ENCODE measurements at places on chromosomes 2 and 18.

DNA sequence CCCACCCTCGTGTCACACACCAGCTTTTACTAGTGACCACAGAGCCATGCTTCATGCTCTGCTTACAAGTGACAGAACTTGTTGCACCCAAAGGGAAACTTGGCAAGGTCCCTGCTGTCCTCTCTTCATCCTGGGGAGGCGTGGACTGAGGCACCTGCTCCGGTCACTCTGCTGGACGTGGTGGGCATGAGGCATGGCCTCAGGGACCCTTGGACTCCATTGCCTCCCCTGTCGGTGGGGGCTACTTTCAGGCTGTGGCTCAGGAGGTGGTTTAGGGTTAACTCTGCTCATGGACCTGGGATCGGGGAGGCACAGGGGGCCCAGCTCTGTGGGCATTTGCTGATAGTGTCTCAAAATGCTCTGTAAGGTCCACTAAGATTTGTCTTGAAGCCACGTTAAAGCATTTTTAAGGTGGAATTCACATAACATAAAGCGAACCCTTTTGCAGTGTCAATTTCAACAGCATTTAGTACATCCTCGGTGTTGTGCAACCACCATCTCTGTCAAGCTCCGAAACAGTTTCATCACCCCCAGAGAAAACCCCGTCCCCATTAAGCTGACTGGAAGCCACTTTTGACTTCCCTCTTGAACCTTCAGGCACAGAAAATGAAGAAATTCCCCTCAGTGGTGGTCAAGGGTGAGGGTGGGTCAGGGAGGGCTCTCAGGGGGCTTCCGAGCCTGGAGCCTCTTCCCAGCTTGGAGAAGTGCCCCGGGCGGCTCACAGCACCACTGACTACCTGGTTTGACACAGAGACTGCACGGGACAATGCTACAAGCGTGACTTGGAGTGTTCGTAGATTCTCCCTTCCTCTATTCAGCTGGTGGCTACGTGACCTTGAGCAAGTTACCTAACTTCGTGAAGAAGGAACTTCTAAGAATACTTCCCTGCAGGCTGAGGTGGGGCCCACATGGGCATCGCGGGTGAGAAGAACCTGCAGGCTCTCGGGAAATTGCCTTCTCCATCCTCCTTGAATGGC is 100.0 kb upstream of the HDAC4 start:
- DNase-seq, result no peak

DNA sequence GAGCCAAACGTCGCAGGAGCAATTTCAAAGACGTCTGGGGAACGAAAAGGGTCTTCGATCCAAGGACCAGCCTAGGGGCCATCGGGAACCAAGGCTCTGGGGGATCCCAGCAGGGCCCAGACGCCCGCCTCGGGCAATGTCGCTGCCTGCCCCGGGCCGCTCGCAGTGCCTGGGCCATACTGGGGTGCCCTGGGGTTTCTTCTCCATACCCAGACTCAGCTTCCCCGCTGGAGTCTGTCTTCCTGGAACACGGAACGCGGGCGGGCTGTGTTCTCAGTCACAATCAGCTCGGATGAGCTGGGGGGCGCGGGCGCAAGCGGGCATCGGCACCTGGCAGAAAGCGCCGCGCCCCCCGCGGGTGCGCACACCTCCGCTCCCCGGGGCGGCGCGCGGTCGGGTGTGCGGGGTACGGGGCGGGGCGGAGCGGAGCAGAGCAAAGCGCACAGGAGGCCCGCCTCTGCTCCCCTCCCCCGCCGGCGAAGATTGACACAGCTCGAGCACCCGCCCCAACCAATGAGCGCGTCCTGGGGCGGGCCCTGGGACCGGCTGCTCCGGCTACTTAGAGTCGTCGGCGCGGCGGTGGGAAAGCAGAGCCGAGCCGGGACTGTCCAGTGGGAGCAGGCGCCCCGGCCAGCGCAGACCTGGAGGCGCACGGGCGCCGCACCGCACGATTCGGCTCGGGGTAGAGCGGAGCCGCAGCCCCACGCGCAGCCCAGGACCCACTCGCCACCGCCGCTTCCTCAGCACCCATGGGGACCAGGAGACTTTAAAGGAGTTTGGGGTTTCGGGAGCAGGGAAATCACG is at the start of gene LRATD1:
Gene LRATD1, plus strand, starts transcription at position 585 of the 804 bp plus-strand sequence. CDS start 1,263 bp downstream, outside the sequence.
- no peak for DNase-seq

DNA sequence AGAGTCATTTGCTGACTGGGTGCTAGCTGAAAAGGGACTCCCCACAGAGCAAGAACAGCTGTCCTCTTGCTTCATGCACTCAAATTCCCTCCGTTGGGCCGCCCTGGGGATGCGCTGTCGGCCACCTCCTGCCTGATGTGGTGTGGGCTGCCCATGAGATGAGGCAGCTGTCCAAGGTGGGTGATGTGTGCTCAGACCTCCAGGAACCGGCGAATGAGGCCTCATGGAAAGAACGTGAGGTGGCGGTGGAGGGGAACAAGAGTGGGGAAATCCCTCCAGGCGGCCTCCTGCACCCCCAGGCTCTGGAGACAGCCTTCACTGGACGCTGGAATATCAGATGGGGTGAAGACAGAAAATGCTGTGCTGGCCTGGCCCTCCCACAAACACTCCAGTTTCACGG is 79.8 kb downstream of the LONRF2 start:
- DNase-seq, result no peak

GRCh38 chr2:174535083-174535482 is 48.3 kb upstream of the GPR155 start:
- no peak for DNase-seq

DNA sequence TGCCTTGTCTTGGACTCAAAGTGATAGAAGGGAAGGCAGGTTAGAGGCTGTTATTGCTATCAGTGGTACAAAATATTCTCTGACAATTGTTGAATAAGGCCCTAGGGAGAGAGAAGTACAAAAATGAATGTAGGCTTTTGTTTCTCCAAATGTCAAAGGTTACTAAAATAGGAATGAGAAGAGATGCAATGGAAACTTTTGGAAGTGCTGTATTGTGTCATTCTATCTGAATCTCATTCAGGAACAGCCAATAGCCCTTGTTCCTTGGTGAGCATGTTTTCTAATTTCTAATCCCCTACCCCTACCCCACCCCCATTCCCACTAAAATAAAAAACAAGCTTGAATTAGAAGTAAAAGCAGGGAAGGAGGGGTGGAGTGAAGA is 166.4 kb downstream of the GPD2 start:
- DNase-seq, result no peak

GRCh38 chr2:10382354-10383061 is 65.6 kb downstream of the ODC1 start:
- no peak for DNase-seq

DNA sequence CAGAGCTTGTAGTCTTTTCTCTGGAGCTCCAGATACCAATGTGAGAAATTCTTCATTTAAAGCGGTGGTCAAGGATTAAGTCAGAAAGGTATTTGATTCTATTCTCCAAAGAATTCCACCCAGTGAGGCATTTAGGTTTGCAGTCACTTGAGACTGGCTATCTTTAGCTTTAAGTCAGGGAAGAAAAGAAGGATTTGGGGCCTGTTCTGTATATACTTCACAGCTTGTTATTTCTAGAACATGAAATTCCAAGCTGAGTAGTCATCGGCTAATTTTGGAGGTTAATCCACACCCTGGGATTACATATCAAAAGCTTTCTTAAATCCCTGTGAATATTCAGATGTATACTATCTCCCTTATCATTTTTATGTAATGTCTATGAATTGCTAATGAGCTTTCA is 39.4 kb downstream of the MYOM1 start:
- DNase-seq, result no peak

GRCh38 chr2:98796775-98797544 is 66.0 kb upstream of the MGAT4A start:
- no peak for DNase-seq

GRCh38 chr18:76462326-76462694 is 32.7 kb downstream of the ZNF516 start:
- DNase-seq, result no peak

DNA sequence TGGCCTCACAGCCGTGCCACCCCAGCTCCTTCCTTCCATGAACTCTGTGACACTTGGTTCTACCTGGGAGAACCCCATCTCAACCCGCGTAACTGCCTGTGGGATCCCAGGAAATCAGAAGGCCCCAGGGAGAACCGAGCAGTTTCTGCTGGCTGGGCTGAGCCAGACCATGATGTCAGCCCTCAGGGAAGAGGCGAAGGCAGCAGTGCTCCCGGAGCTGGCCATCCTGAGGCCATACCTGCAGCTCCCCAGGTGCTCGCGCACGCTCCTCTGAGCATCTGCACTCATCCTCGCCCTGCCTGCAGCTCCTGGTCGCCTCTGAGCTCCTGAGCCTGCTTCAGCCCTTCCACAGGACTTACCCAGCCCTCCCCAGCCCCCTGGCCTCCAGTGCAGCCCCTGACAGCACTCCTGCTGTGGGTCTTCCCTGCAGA is 186.1 kb downstream of the SEPTIN10 start:
- no peak for DNase-seq

DNA sequence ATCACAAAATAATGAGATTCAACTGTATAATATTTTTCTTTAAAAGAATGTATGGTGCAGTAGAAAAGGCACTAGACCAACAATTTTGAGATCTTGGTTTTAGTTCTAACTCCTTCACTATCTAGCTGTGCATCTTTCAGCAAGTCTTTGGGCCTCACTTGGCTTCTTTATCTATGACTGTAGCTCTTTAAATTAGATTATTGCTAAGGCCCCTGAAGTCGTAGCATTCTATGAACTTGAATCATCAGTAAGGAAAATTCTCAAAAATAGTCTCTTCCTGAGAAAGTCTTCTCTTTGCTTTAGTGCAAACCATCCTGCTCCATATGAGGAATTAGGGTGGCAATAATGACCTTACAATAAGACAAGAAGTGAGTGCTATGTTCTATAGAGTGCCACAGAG is 140.4 kb downstream of the FTCDNL1 start:
- no peak for DNase-seq

- no peak for DNase-seq
Observed at GRCh38 chr2:163601377-163601776, 134.4 kb downstream of the FIGN start.

DNA sequence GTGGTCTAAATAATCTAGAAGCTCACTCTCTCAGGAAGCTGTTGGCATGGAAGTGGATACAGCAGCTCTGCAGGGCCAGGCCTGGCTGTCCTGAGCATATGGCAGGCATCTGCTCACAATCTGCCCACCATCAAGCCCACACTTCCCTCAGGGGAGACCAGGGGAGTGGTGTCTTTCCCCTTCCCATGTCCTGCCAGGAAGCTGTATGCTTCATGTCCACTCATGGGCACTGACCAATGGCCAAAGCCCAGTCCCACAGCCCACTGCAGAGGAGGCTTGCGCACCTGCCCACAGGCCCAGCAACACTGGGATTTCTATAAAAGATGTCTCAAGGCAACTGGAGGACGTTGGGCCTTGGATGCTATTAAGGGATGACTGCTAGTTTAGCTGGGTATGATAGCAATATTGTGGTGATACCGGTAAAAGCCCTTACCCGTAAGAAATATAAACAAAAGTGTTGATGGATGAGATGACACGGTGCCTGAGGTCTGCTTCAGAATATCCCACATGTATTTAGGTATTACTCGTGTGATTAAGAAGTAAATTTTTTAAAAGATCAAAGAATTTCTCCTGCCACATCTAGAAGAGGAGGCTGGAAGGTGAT is 106.7 kb upstream of the CTDP1 start:
- DNase-seq, result no peak

GRCh38 chr2:82239176-82239575 is 1934.6 kb upstream of the LRRTM1 start:
- no peak for DNase-seq

DNA sequence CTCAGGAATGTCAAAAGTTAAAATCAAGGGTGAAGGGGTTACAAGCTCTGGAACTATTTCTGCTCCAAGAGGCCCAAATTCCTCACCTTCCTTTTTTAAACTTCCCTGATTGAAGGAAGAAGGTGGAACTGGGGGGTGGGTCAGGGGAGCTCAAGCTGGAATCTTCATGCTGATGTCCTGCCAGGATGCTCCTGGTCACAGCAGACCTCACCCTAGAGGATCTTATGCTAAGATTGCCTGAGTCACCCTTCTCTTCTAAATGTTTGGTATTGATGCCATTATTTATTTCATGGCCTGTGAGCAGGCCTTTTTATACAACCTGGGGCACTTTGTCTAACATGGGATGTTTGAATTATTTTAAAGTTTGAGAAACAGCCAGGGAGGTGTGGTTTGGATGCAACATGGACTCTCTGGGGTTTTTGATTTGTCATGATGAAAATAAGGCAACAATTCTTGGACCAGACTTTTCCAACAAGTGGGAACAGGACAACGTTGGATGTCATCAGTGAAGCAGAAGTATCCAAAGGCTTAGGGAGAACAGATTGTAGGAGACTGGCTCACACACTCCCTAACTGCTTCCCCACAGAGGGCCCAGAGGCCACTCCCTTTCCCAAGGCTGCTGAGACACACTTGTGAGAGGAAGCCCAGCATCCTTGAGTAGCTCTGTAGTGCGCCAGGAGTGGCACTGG is 420.2 kb upstream of the MEX3C start:
- DNase-seq, result no peak

- DNase-seq, result peak; percentile 92
Observed at GRCh38 chr2:105746177-105747080, 1.7 kb downstream of the NCK2 start.

- DNase-seq, result no peak
Observed at GRCh38 chr2:28052691-28053090, 162.2 kb downstream of the BABAM2 start.

- no peak for DNase-seq
Observed at GRCh38 chr2:1238598-1239138, 174.6 kb upstream of the TPO start.

DNA sequence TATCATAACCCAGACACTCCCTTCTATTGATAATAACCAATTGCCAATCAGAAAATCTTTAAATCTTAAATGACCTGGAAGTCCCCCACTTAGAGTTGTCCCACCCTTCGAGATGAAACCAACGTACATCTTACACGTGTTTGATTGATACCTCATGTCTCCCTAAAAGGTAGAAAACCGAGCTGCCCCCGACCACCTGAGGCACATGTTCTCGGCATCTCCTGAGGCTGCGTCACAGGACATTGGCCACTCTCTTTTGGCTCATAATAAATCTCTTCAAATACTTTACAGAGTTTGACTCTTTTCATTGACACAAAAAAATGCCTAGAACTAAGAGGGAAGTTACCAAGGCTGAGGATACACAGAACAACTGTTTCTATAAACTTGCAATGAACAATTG is 190.0 kb downstream of the RTP5 start:
- no peak for DNase-seq

DNA sequence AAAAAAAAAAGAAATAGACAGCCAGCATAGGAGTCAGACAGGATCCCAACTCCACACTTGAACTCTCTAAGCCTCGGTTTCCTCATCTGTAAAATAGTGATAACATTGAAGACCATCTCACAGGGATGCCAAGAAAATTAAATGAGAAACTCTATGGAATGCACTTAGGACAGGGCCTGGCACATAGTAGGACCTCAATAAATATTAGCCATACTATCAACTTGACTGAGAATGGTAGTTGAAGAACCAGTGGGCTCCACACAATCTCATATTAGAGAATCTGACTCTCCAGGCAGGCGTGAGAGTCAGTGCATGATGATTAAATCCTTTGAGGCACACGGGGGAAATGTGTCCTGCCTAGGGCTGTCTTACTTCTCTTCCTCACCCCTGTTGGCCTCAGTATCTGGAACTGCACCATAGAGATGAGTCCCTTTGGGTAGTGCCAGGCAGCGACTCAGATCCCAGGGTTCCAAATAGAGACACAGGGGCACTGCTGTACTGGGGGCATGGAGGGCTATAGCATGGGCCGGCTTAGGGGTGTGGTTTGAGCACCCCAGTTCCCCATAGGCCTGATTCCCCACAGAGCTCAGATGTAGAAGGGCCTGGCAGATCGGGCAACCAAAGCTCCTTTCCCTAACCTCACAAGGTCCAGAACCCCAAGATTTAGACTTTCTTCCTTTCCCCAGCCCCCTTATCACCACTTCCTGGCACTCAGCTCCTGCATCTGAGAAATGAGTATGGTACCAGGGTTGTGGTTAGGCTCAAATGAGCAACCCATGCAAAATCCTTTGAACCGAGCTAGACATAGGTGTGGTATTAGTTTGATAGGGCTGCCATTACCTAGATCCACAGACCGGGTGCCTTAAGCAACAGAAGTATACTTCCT is 51.3 kb upstream of the CAB39 start:
- peak; percentile 43 for DNase-seq
